ENCODE measurements at places on chromosomes 1 and 21.

DNA sequence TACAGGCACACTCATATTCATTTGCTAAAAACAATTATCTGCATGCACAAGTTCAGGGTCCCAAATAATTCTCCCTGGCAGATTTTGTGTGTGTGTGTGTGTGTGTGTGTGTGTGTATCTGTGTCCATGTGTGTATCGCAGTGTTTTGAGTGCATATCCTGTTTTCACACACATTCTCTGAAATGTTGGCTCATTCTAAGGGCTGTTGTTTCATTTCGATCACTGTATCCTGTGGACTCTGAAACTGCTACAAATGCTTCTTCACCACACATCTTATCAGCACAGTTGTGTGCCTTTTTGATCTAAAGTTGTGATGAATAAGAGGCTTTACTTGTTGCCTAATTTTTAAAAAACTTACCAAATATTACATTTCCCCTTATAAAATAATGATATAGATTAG lies 34.6 kb downstream of the NR5A2 start:
- no peak for DNase-seq

- DNase-seq: no peak
Observed at GRCh38 chr1:52628614-52629324, 4.2 kb upstream of the SHISAL2A start.

- DNase-seq: no peak
Observed at GRCh38 chr1:219773775-219774174, 154.6 kb downstream of the SLC30A10 start.

GRCh38 chr1:12287869-12288268 lies 58.0 kb downstream of the VPS13D start:
- no peak for DNase-seq

- no peak for DNase-seq
Observed at GRCh38 chr1:168365719-168366479, 85.2 kb downstream of the TBX19 start.

- no peak for DNase-seq
Observed at GRCh38 chr1:180175291-180175690, 20.6 kb downstream of the QSOX1 start.

DNA sequence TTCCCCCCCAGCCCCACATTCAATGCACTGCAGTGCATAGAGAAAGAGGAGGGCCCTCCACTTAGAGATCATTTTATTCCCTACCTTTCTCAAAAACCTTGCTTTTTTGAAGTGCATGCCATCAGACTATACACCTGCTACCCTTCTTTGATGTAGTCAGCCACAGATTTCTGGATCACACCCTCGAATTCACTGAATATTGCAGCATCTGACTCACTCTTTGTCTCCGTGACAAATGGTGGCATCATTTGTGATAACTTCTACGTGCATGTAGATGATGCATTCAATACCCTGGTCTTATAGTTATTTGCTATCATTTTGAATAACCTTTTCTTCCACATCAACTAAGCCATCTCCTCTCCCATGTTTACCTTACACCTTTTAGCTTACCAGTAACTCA lies 310.3 kb upstream of the SGIP1 start:
- DNase-seq: no peak

DNA sequence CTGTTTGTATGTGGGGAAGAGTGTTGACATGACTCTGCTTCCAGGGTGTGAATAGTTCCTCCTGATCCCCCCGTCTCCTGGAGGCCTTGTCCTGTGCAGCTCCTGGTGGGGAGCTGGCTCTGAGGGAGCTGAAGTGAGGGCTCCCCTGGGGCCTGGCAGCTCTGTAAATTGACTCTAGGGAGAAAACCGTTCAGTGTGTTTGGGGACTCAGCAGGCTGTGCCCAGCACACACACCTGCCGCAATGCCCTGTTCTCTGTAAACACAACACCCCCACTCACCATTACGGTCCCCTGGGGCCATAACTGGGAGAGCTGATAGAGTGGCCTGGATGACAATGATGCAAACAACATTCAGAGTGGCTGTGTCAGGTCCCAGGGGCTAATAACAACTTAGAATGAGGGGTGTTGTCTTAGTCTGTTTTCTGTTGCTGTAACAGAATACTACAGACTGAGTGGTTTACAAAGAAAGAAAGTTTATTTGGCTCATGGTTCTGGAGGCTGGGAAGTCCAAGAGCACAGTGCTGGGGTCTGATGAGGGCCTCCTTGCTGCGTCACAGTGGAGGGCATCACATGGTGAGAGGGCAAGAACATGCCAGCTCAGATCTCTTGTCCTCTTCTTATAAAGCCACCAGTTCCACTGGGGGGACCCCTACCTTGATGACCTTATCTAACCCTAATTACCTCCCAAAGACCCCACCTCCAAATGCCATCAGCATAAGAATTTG lies 15.3 kb downstream of the ADORA1 start:
- no peak for DNase-seq

GRCh38 chr21:16502273-16502672 lies 772.5 kb downstream of the USP25 start:
- no peak for DNase-seq

GRCh38 chr1:63325279-63325985 lies 3.1 kb downstream of the FOXD3 start:
- no peak for DNase-seq
